Activated naive CD8-positive, alpha-beta T cell treated with anti-CD3 and anti-CD28 coated beads, Interleukin-2, amount 50 U/mL, for 24 hours (primary cell): ENCODE measurements at places on chromosomes 1 and 21.

DNA sequence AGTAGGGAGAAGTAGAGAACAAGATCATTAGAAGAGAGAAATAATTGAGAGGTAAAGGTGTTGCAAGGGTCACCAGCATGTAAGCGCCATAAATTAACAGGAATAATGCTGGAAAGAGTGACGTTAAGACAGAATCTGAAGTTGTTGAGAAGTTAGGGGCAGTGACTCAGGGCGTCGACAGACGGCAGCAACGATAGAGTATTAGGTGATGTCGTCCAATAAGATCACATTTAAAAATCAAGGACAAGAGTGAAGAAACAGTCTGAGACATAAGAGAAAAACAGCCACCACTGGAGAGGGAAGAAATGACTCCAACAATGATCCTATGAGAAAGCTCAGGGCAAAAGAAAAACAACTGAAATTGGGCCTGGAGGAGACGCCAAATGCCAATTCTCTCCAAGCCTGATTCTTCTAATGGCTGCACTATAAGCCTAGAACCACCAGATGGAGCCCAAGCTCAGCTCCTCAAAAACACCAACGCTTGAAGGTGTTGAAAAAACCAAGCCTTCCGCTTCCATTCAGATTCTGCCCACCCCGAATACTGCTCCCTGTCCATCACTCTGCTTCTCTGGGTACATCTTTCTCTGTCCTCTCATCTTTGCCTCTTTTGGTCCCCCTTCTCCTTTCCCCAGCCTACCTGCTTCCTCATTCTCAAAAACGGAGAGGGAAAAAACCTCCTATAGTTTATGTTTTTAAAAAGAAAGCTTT is 70.0 kb downstream of the LUZP1 start:
- DNase-seq: peak; percentile 45

- peak; percentile 90 for DNase-seq
Observed at GRCh38 chr1:33633019-33633801, 160.8 kb downstream of the ZSCAN20 start.

DNA sequence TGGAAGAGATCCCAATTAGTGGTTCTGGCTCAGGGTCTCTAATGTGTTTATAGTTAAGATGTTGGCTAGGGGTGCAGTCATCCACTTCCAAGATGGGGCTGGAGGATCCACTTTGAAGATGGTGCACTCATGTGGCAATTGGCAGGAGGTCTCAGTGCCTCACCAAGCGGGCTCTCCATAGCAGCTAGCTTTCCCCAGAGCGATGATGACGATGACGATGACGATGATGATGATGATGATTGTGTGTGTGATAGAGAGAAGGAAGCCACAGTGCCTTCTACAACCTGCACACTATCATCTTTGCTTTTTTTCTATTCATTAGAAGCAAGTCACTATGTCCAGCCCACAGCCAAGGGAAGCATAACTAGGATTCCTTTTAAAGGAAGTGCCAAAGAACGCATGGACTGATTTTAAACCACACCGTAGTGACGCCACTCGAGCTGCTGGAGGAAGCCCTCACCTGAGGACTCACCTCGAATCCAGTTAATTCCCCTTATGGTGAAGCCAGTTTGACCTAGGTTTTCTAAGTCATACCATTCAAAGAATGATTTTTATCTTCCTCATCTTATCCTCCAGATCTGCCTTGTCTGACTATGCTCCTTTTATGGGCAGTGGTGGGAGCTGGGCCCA is 49.4 kb downstream of the SRRM1 start:
- DNase-seq: no peak

DNA sequence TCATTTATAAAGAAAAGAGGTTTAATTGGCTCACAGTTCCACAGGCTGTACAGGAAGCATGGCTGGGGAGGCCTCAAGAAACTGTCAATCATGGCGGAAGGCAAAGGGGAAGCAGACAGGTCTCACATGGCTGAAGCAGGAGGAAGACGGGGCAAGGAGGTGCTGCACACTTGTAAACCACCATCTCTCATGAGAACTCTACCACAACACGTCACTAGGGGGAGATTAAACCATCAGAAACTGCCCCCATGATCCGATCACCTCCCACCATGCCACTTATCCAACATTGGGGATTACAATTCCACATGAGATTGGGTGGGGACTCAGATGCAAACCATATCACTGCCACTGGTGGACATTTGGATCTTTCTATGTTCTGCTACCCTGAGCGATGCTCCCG is 351.4 kb downstream of the NPHP4 start:
- DNase-seq: no peak

GRCh38 chr1:36321119-36321951 is 2.1 kb downstream of the EVA1B start:
- peak; percentile 55 for DNase-seq

GRCh38 chr1:117675907-117676430 is 70.1 kb downstream of the TENT5C start:
- no peak for DNase-seq

DNA sequence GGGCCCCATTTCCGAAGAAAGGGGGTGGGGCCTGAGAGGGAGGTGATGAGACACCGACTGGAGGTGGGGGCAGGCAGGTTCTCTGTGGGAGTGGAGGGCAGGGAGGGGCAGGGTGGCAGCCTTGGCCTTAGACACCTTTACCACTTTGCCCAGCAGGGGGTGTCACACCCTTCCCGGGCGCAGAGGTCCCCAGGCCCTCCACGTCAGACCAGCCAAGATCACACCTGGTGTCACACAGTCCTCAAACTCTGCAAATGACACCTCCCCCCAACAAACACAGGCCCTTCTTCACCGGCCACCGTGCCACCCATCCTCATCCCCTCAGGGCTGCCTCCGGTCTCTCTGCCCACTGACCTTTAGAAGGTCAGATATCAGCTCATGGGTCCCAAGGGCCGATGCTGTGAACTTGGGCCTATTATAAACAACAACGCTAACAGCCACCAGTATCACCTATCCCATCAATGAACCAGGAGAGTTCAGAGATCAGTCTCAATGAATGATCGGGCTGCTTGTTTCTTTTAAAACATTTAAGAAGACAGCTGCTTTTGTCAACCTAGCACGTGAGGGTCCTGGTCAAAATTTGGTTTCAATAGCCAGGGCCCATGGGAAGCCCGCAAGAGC is 103.9 kb downstream of the CASZ1 start:
- peak; percentile 79 for DNase-seq

DNA sequence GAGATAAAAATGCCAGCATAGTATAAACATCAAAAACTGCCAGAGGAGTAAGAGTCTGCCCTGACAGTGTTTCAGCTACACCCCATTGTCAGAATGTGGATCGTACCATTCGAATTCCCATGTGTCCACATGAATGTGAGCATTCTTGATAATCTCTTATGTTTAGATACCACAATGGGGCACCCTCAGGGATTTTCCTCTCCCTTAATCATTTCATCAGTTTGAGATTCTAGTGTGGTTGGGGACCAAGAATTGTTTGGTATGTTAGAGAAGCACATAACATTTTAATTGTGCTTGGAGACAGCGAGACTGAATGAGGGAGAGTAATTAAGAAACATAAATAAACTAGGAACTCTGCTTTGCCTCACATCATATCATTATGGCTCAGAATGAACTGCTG is 120.2 kb downstream of the ZC3H11B start:
- no peak for DNase-seq

- DNase-seq: no peak
Observed at GRCh38 chr1:81876901-81877733, 76.4 kb downstream of the ADGRL2 start.

DNA sequence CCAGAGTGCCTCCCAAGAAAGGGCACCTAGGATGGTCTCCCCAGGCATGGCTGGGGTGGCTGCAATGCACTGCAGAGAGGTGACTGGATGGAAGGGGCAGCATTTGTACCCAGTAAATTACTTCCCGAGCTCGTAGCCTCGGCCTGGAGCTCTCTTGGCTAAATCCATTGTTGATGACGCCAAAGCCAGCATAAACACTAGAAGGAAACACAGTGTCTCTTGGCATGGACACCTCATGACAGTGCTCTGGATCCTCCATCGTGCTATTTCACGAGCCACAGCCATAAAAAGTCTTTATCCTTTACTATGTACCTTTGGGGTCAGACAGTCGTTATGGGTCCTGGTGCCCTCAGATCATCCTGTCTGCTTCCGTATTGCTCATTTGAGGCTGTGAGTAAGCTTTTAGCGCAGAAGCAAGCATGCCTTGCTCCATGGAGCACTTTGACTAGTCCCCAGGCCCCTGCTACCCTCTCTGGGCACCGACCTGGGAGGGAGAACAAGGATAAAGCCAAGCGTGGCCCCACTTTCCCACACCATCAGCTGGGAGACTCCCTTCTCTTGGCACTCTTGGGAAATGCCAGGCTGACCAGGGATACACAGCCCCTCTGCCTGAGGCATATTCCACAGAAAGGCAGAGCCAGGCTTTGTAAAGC is 10.3 kb upstream of the PRELP start:
- no peak for DNase-seq

DNA sequence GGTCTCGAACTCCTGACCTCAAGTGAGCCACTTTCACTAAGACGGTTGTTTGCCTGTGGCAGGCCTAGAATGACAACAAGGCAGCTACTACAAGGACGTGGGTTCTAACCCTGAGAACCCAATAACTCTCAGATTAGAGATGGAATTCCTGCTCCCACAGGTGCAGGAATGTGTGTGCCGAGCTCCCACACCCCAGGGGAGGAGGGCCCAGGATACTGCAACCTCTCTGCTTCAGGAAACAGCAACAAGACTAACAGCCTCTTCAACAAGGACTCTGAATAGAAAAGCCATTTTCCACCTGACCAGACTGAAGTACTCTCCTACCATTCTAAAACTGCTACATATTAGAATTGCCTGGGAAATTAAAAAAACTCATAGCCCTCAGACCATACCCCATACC is 4.9 kb downstream of the LSM10 start:
- no peak for DNase-seq

- DNase-seq: no peak
Observed at GRCh38 chr21:45618287-45618686, 25.2 kb upstream of the PCBP3 start.
